Mesangial cell (primary cell): ENCODE measurements at places on chromosomes 1 and 21. TPM values are rescaled to one million over a fixed set of nuclear protein-coding genes. Genes with fewer than 3 reads are reported as not detected.

TENT5C gene
- total RNA-seq: under 0.01 TPM in 1 of 2 replicates, not detected in the other

HFM1 gene
- total RNA-seq: 0.13 and 0.33 TPM in 2 replicates

KRTAP12-4 gene
- total RNA-seq: not detected in 2 replicates

REN gene
- 0.13 TPM in 1 of 2 replicates, not detected in the other for total RNA-seq

OR2T2 gene
- total RNA-seq: not detected in 2 replicates

S100A8 gene
- total RNA-seq: not detected in 2 replicates
